Ovary (tissue), 10 donors: ENCODE measurements at places on chromosomes 11 and 22. TPM values are rescaled to one million over a fixed set of nuclear protein-coding genes. Genes with fewer than 3 reads are reported as not detected.

SLC25A45 gene
- polyA plus RNA-seq, result 3.4 TPM

SLC35E4 gene
- 3.0 TPM for polyA plus RNA-seq

ACCS gene
- polyA plus RNA-seq, result 21.4 TPM

OR4A16 gene
- not detected for polyA plus RNA-seq

OR8G5 gene
- polyA plus RNA-seq, result not detected

NRIP3 gene
- 0.24 TPM for polyA plus RNA-seq

TTC28 gene
- polyA plus RNA-seq, result 24.3 TPM

FOLR3 gene
- polyA plus RNA-seq, result not detected

EXPH5 gene
- polyA plus RNA-seq, result 0.37 TPM

PHLDA2 gene
- not detected for polyA plus RNA-seq

NFAM1 gene
- polyA plus RNA-seq, result 0.42 TPM

- no peak for DNase-seq
Observed at GRCh38 chr22:42691440-42691839, 29.2 kb downstream of the A4GALT start.

DNA sequence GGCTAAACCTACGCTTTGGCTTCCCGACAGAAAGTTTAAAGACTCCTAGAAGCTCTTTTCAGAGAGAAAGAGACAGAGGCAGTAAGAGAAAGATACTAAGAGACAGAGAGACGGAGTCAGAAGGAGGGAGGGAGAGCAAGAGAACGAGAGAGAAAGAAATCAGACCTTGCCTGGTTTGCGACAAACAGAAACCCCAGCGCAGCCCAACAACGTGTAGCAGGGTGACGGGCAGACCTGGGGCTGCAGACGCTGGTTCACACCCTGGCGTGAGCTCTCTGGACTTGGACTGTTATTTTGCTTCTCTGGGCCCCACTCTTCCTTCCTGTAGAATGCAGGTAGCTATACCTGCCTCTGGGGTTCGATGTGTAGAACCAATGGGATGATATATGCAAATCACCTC, 244.4 kb upstream of the SYN3 start:
- DNase-seq, result no peak

DNA sequence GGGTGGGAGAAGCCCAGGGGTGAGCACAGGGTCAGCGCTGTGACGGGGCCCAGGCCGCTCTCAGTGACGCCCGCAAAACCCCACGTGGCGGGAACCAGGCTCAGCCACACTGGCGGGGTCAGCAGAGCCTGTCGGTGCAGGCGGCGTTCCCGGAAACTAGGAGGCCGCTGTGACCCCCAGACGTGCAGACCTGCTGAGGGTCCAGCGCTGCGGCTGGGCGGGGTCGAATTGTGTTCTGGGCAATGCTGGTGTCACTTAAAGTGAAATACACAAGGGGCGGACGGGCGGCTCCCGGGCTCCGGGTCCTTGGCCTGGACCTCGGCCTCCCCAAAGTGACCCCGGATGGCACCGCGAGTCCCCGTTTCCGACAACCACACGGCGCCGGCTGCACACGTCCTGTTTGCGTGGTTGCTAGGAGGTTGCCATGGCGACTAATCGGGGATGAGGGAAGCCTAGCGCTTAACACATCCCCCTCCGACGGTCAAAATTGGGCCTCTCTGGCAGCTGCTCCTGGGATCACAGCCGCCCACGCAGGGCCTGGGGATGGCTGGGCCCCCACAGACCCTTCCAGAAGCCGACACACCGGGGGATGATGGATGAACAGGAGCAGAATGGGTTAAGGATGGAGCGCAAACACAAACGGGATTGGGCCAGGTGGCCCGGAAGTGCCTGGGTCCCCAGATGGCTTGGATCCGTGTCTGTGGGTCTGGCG, 81.7 kb upstream of the PRR5 start:
- peak; percentile 50 for DNase-seq

GRCh38 chr22:41935015-41935351, 8.4 kb upstream of the TNFRSF13C start:
- DNase-seq, result no peak

DNA sequence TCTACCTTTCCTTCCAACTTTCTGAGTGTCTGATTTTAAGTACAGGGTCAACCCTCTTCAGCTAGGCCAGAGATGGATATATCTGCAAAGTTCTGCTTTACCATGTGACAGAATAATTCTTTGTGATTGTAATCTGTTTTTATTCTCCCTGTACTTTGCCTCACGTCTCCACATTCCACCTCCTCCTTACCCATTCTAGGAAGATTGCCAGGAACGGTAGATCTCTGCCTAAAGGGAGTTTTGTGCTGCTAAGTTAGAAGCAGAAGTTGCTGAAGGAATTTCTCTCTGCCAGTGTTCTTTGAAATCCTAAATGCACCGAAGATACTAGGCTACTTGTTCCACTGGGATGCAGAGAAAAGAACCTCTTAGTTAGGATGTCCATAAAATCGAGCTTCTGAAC, 20.7 kb upstream of the FAM181B start:
- no peak for DNase-seq

- no peak for DNase-seq
Observed at GRCh38 chr11:28463826-28464225, 355.6 kb downstream of the METTL15 start.

- DNase-seq, result no peak
Observed at GRCh38 chr11:105734426-105734825, 124.6 kb downstream of the GRIA4 start.

GRCh38 chr22:20109411-20110358, 6.2 kb upstream of the RANBP1 start:
- DNase-seq, result no peak

DNA sequence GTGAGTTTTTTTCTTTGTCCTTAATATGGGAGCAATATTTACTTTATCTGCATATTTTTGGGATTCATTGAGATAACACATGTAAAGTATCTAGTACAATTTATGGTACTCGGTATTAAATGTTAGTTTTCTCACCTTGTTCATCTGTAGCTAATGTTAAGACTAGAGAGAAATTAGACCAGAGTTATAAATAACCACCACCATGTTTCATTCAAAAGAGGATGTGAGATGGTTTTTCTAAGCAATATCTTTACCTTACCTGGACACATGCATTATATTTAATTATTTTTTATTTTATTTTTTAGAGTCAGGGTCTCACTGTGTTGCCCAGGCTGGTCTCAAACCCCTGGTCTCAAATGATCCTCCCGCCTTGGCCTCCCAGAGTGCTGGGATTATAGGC, 18.4 kb downstream of the ARHGAP42 start:
- DNase-seq, result no peak

DNA sequence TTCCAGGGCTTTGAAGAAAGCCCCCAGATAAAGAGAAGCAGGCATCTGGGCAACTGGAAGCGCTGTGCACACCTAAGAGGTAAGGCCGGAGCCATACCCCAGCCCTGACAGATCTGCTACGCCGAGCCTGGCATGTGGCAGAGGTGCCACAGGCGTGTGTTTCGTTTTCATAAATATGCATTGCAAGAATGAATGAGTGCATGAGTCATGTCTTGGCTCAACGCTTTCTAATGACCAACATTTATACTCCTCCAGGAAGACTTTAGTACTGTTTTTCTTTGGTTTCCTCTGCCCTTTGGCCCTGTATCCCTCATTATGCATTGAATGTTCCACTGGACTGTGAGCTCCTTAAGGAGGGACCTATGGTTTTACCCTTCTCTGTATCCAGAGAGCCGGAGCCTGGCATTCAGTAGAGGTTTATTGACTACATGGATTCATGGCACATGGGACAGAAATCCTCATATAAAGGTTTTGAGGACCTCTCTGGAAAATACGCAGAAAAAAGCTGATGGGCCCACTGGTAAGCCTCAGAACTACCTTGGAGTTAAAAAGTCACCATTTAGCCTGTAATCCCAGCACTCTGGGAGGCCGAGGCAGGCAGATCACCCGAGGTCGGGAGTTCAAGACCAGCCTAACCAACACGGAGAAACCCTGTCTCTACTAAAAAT, 38.9 kb upstream of the CSNK2A3 start:
- DNase-seq, result no peak

DNA sequence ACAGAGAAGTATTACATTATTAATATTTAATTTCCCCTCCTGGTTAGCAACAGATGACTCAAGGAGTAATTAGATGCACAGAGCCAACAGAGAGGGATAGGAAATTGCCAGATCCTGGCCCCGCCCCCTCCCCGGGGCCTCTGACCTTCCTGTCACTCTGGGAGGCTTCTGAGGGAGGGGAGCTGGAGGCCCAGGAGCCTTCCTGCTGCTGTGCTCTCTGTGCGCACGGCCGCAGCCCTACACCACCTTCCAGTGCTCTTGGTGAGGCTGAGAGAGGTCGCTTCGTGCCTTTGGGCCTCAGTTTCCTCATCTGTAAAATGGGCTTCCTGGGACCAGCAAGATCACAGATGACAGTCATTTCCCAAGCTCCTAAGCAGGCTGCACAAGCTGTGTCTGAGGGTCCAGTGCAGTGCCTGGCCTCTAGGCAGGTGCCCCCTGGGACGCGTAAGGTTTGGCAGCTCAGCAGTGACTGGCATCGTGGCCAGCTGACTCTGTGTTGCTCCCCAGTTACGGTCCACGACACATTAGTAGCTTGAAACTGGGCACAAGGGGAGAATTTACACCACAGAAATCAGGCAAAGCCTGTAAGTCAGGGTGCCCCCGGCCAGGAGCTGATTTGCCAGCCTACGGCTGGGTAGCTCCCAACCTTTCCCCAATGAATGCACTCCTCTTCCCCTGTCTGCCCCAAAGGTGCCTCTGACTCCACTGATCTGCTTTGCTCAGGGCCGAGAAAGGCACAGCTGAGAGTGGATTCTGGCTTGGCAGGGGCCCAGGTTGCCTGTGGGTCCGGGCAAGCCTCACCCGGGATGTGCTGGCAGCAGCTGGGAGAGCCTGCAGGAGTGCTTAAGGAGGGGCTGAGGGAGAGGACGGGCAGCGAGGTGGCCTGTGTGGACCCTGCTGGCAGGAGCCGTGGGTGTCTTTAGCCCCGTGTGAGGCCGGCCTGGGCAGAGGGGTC, 2.3 kb downstream of the ADORA2A start:
- no peak for DNase-seq

DNA sequence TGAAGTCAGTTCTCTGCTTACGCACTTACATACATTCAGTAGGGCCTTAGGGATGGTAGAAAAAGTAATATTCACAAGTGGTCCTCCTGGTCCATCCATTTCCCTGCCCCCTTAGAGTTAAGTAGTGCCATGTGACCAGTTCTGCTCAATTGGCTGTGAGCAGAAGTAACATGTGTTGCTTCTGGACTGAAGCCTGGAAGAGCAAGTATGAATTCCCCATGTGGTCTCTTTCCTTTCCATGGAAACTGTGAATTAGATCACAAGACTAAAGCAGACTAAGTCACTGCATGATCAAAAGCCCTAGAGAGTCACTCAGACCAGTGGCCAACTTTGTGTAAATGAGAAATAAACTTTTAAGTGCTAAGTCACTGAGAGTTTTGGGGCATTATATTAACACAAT, 341.7 kb upstream of the CADM1 start:
- DNase-seq, result no peak

DNA sequence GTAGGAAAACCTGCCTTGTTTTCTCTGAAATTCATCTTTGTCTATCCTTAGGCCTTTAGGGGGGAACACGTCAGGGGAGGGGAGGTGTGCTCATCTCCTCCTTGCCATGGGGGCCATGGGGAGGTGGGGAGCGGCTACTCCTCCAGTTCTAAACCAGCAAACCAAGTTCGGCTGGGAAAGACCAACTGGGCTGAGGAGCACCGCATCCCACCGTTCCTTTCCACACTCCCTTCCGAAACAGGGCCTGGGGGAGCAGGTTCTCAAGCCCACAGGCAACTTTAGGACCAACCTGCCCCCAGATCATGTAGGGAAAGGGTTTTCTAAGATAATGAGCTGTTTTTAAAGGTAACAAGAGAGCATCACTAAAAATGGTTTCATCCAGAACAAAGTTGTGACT, 77.5 kb upstream of the PITPNB start:
- DNase-seq, result peak; percentile 6

DNA sequence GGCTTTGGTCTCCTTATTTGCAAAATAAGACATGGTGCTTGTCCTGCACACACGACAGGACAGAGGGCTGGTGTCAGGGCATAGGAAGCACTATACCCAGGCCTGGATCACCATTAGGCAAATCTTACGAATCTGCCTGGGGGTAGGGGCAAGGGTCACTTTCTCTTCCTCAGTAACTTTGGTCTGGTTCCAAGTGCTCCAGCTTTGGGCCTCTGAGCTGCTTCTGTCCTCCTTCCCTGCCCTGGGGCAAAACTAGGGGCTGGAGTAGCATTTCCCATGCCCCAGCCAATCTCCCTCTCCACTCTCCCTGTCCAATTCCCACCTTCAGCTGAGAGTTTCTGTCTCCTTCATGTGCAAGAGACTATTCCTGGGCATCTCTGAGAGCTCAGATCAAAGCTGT, 123.7 kb upstream of the NECTIN1 start:
- no peak for DNase-seq

GRCh38 chr11:76801736-76802135, 18.6 kb downstream of the TSKU start:
- DNase-seq, result no peak

DNA sequence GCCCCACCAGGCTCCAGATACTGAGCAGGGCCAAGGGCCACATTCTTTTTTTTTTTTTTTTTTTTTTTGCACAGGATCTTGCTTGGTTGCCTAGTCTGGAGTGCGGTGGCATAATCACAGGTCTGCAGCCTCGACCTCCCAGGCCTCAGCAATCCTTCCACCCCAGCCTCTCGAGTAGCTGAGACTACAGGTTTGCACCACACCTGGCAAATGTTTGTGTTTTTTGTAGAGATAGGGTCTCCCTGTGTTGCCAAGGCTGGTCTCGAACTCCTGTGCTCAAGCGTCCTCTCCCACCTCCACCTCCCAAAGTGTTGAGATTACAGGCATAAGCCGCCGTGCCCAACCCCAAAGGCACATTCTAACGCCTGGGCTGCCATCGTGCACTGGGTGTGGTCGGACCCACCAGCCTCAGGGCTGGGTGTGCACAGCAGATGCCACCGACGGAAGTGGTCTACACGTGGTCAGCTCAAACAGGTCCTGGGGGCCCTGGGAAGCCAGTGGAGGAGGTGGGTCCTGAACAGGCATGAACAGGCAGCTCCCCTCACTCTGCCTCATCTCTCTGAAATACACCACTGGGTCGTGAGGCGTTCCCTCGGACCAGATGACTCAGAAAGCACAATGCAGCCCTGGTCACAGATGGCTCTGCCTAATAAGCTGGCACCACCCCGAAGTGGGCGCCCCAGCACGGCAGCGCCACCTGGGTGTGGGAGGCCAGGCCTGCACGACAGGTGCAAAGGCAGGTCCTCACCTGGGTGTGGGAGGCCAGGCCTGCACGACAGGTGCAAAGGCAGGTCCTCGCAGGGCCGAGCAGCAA, 5.1 kb upstream of the B4GALNT4 start:
- DNase-seq, result no peak
